ENCODE measurements at places on chromosomes 3 and 15.

DNA sequence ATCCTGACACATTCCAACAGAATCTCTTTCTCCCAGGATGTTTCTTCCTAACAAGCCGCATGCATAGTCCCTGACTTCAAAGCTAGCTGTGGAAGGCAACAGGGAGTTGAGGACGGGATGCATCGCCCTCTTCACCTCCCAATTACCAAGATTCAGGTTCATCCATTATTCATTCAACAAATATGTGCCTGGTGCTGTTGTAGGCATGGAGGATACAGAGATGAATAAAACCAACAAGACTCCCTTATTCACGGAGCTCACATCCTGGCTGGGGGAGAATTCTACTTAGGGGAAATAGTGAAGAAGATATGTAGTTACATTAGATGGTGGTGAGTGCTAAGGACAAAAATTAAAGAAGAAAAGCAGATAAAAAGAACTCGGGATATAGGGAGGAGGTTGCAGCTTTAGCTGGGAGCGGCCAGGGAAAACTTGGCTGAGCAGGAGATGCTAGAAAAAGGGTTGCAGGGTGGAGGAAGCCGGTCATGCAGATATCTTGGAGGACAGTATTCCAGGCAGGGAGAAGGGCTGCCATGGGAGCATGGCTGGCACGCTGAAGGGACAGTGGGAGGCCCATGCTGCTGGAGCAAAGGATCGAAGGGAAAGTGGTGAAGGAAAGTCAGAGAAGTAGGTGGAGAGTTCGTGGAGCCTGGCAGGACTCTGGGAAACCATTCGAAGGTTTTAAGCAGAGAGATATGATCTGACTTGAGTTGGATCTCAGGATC lies 5.0 kb downstream of the ITGB5 start:
- no peak for DNase-seq

DNA sequence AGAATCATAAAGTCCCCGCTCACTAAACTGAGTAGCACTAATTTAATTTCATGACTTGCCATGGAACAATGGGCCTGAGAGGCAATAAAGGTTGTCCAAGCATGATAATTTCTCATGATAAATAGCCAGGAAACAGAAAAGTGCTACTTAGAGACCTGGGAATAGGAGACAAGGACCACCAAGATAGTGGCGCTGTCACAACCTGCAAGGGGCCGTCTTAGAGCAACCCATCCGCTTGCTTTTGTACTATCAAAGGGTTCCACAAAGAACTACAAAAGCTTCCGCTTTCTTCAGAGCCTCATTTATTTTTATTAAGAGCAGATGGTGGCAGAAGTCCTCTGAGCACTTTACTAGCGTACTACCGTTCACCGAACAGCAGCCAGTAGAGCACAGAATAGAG lies 421.7 kb upstream of the GRM7 start:
- DNase-seq = no peak

- no peak for DNase-seq
These were observed 48.7 kb downstream of the NAALADL2 start for GRCh38 chr3:174907628-174908407.

DNA sequence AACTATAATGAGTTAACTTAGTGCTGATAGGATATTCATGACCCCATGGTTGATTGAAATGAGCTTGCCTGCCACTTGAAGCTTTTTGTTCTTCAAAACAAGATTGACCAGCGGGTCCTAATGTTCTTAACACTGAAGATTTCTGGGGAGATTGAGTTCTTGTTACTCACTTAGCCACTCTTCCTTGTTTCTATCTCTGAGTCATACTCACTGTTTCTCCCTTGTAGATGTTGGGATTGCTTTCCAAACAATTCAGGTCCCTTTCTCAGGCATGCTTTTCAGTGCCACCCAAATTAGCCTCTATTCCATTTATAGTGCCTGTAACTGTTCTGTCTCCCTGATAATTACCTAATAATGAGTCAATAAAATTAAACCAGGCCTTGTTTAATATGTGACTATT lies 517.0 kb downstream of the SQOR start:
- DNase-seq = no peak

Data from pons (tissue), 1 donor.